Hematopoietic multipotent progenitor cell (in vitro differentiated cells): ENCODE measurements at places on chromosomes 12 and 14.

DNA sequence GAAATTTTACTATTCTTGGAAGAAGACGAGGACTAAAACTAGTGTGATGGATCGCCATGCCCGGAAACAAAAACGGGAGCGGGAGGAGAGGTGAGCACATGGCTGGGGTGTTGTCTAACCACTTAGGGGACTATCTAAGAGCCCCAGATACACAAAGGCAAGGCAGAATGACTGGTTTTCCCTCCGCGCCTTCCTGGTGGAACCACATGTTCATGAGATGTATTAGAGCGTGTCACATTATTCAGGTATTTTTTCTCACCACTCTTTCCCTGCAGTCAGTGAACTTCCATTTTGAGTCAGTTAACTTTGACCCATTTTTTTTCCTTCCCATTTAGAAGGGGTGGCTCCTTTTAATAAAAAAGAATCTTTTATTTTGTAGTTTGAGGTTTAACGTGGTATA is 68.8 kb upstream of the TRAF3 start:
- DNase-seq, result no peak

GRCh38 chr14:100723830-100724437 is 2.8 kb upstream of the DLK1 start:
- DNase-seq, result no peak

DNA sequence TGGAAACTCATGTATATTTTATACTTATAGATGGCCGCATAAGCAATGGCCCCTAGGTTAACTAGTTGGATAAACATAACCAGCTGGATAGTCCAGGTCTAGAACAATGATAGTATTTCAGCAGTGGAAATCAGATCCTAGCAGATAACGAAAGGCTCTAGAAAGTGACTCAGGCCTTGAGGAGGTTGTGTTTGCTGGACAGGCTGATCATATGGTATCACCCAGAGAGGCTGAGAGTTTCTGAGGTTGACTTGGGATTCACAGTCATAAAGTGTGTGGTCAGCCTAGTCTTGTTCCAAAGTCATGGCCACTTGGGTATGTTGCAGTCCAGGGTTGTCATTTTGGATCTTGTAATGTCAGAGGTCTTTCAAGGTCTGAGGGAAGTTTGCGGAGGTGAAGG is 16.8 kb downstream of the FLVCR2 start:
- no peak for DNase-seq

DNA sequence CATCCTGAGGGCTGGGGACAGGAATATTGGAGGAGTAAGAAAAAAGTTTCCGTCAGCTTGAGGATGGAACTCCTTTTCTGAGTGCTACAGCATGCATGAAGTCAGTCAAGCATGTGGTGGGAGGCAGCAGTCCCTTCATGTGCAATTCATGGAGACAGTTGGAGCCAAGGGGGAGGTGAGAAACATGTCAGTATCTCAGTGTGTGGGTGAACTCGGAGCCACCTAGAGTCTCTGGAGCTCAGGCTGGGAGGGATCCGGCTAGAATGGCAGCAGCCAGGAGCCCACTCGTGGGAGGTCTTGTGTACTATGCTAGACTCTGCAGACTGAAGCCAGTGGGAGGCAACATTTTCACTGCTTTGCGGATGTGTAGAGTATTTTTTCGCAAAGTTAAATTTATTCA is 60.3 kb downstream of the AVPR1A start:
- DNase-seq, result no peak

- no peak for DNase-seq
Measured at GRCh38 chr14:69880044-69880487, 850 bp downstream of the SMOC1 start.

- DNase-seq, result no peak
Measured at GRCh38 chr12:51636986-51637385, 46.0 kb downstream of the SCN8A start.

DNA sequence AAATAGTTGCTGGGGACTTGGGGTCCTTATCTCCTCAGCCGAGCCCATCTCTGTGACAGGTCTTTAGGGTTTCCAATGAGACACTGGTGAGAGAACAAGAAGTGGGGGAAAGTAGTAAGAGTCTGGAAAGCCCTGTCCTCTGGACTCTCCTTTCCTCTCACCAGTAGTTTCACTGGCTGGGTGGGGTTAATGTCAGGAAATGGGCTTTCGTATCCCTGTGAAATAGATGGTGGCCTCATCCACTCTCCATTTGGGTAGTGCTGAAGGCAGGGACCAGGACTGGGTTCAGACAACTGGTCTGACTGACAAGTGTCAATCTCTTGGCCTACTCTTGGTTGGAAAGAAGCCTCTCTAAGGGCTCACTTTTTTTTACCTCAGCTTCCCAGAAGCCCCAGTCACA is 7.5 kb downstream of the ZNF385A start:
- no peak for DNase-seq

DNA sequence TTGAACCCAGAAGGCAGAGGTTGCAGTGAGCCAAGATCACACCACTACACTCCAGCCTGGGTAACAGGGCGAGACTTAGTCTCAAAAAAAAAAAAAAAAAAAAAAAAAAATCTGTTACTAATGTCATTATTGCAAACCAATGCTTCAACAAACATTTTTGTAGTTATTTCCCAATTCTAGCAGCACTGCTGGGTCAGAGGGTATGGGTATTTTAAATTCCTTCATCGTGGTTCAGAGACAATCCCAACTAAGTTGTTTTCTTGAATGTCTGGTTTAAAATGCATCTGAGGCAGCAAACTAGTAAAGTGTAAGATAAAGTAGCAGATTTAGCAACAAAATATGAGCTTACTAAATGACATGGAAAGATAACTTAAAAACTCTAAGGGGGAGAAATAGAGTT is 65.6 kb downstream of the FERMT2 start:
- no peak for DNase-seq

DNA sequence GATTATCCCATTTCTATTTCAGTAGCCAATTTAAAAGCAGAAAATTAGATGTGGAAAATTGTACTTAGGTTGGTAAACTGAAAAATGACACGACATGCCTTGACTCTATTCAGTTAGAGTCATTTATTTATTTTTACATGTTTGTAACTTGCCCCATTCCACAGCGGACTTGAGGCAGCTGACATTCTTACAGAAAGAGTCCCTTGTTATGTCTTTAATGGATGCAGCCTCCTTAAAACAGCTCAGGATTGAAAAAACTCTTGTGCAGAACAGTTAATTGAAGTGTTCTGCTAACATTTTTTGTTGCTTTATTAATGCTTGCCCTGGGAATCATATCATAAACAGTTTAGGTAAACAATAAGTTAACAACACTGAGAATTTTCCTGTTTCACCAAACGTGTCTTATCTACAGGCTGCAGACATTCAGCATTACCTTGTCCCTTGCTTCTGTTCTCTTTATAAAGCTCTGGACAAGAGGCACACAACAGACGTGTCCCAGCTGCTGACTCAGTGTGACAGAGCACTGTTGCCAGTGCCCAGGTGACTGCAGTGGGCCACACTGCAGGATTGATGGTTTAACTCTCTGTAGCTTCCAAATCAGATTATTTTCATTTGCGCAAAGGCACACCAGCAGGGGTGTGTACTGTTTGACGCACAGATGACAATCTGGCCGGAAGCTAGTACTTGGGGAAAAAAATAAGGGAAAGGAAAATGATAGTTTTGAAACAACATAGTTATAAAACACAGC is 101.6 kb downstream of the PELI2 start:
- peak; percentile 54 for DNase-seq

DNA sequence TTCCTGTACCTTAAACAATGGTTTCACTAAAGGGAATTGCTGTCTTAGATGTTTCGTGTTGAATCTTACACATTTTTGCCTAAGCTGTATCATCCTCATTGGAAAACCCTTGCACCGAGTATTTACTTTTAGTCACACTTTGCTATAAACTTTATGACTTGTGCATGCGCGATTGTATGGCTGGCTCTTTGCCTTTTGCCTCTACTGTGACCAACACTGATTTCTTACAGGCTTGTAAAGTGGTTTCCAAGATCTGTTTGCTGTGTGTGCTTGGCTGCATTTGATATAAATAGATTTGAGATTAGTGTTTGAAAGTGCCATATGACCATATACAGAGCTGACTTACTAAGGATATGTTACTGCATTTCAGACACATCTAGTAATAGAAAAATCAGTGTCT is 40.5 kb downstream of the RASSF3 start:
- DNase-seq, result no peak

DNA sequence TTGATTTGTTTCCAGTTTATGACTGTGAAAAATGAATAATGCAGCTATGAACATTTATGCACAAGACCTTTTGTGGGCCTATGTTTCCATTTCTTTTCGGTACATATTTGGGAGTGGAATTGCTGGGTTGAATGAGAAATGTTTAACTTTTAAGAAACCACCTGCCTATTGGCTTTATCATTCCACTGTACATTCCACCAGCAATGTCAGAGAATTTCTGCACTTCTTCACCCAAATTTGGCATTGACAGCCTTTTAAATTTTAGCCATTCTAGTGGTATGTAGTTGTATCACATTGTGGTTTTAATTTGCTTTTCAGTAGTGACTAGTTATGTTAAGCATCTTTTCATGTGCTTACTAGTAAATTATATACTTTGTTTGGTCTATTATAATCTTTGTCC is 317.0 kb upstream of the TMTC1 start:
- no peak for DNase-seq

DNA sequence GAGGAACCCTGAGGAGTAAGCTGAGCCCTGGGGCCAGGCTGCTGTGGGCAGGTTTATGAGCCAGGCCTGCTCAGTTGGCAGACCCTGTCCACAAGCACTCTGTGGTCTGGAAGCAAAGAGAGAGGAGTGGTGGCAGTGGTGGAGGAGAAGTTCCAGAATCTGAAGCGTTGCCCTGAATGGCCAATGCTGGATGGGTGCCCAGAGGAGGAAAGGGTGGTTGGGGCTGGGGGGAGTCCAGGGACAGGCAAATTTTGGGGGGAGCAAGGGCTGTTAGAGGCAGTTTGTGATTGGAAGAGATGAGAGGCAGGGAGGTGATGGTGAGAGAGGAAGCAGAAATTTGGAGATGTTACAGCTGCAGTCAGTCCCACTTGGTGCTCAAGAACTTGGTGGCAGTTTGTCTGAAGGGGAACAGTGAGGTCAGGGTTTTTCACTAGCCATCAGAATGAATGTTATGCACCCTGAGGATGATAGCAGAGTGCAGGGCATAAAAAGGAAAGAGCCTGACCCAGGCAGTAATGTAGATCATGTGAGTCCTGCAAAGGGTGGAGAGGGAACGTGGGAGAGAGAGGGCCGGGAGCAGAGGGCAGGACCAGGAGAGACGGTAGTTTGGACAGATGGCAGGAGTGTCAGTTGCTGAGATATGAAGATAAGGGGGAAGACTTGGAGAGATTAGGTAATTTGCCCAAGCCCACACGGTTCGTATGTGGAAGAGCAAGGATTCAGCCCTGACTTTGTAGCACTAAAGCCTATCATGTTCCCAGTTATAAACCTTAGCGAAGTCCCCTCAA is 51.2 kb downstream of the GALNT8 start:
- DNase-seq, result no peak

DNA sequence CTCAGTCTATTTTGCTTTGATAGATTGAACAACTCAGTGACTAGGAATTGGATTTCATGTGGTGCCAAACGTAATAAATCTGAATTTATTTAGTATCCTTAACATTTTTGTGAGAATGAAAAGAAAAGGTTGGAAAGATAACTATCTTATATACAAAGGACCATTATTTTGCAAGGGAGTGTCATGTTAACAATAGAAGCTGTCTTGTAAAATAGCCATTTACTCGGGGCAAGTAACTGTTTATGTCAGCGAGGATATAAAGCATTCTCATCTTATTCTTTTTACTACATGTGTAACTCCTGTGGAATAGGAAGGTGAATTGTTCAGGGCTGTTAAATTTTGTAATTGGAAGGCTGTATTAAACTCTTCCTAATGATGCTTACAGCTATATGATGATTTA is 5.9 kb downstream of the RERGL start:
- DNase-seq, result no peak

- DNase-seq, result no peak
Measured at GRCh38 chr14:63543826-63544406, 739 bp upstream of the PPP2R5E start.

GRCh38 chr12:2258025-2258424 is 205.2 kb downstream of the CACNA1C start:
- DNase-seq, result peak; percentile 16

- DNase-seq, result no peak
Measured at GRCh38 chr12:122125452-122126341, 47.1 kb downstream of the MLXIP start.

GRCh38 chr12:55664826-55665225 is 28.1 kb downstream of the OR10P1 start:
- no peak for DNase-seq

- no peak for DNase-seq
Measured at GRCh38 chr14:91613459-91614112, 103.5 kb upstream of the PPP4R3A start.

GRCh38 chr14:43540948-43541347 is 966.1 kb downstream of the FSCB start:
- DNase-seq, result no peak

GRCh38 chr12:32583534-32583933 is 95.6 kb upstream of the DNM1L start:
- DNase-seq, result no peak
